Left forelimb (tissue), 1 donor: ENCODE measurements at places on chromosomes 12 and 14.

DNA sequence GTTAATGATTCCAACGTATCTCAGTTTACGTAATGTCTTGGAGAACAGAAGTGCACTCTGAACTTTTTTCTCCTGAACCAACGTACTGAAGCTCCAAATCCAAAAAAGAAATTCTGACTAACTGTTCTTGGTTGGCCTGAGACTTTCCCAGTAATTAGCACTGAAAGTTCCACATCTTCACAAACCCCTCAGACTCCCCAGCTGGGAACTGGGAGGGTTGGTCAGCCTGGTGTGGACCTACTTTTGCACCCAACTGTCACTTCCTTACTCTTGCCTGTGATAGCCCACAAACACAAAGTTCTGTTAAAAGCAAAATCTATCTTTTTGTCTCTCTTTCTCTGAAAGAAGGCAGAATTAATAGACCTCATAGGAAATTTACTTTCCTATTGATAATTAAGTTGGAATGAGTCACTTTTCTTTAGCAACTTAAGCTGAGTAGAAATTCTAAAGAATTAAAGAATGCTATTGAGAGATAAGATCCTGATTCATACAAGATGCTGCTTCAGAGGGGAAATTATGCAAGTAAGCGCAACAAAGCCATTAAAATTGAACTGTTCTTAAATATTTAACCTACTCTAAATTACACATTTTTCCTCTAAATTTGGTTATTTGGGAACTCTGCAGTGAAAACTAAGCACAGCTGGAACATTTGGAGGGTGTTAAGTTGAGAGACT is 155.0 kb downstream of the EPS8 start:
- no peak for DNase-seq

DNA sequence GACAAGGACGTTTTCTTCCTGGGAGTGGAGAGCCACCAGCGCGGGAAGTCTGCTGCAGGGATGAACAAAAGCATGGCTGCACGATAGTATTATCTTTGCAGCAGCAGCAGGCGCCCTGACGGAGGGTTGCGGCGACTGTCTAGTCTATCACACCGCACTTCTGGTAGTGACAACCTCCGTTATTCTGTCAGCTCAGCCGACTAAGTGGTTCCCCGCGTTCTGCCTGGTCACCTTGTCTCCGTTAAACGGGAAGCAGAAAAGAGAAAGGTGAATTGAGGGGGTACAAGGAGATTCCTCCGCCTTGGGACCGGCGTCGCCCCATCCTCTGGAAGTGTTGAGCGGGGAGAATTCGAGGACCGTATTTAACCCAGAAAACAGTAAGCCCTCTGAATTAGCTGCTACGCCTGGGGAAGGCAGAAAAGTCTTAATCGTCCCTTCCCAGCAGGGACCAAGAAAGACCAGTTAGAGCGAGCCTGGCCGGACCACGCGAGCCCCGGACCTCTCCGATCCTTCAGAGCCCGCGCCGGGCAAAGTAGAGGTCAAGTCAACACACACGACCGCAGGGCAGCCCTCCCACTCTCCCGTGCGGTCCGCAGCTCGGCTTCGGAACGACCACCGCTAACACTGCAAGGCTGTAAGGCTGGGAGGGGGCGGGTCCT is 536 bp upstream of the DAAM1 start:
- DNase-seq, result no peak

DNA sequence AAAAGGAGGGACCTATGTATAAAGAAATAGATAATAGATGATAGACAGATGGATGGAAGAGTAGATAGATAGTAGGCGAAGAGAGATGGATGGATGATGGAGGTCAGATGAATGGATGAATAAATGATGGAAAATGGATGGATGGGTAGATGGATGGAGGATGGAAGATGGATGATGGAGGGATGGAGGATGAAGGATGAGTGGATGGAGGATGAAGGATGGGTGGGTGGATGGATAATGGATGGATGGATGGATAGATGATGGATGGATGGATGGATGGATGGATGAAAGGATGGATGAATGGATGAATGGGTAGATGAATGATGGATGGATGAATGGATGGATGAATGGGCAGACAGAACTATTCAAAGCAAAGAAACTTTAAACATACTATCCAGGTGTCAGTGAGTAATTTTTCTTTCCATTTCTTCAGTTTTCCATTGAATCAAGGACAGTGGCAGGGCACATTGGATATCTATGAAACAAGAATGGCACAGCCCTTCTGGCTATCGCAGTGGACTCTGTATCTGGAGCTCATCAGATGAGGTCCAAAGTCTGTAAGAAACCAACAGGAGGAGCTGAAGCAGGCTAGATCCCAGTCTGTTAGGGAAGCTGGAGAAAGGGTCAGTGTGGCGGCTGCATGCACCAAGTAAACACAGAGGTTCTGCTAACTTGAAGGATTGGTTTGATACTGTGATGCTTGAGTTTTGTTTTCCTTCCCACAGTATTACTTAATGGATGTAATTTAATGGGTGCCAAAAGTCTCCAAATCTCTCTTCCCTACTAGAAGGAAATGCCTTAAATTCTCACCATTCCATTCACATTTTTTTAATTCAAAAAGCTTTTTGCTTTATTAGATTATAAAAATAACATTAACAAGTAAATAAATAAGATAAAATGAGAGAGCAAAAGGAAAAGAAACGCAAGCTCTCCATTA is 18.1 kb upstream of the MED13L start:
- DNase-seq, result no peak

GRCh38 chr12:120223458-120224303 is 22.8 kb upstream of the RPLP0 start:
- no peak for DNase-seq

GRCh38 chr12:5017638-5018348 is 25.9 kb upstream of the KCNA5 start:
- no peak for DNase-seq

- DNase-seq, result no peak
Measured at GRCh38 chr12:27179400-27180214, 64.5 kb upstream of the STK38L start.

- DNase-seq, result peak; percentile 83
Measured at GRCh38 chr14:21024585-21025370, at the start of gene NDRG2. NDRG2 (minus strand) TSS chr14:21025061; CDS start chr14:21023315, 1,746 bp downstream.

GRCh38 chr12:117674313-117674712 is 294.5 kb downstream of the KSR2 start:
- DNase-seq, result no peak

DNA sequence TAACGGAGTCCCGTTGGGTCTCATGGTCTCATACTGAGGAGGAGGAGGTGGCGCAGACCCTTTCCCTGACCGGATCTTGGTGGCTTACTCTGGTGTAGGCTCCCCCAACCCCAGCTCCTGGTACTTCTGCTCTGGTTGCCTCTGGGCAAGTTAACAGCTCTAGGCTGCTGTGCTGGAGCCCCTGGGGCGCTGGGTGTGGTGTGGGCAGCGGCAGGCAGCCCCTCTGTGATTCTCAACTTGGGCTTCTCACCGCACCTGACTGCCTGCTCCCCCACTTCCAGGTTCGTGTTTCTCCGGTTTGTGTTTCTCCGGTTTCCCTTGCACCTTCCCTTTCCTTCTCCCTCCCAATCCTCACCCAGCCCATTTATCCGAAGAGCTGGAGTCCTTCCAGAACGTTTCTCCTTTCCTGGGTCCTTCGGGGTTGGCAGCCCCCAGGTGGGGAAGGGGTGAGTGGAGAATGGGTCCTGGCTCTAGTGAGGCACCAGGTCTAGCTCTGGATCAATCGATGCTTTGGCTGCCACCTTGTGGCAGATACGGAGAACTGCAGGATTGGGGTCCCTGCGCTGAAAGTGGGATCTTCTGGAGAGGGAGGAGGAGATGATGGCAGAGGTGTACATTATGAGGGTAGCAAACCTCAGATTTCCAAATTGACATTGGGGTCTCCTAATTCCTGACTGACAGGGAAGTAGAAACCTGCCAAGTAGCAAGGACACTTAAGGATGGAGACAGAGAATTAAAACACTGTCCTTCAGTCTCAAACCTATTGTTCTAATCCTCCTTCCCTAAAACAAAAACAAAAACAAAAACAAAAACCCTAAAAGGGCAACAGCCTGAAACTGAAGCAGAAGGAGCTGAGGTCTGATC is 8.3 kb downstream of the CISTR start:
- peak; percentile 59 for DNase-seq

DNA sequence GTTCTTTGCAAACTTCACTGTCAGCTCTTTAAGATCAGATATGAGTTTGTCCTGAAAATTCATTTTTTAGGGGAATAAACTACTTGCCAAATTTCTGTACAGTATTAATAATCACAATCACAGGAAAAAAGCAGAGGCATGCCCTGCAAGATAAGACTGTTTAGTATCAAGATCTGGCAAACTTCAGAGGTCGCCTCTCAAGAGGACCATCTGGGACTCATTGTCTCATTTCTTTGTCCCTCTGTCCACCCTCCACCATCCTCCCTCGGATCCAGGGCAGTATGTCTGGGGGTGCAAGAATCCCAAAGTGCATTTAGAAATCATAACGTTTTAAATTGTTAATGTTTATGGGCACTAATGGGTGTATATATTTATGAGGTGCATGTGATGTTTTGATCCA is 232.4 kb upstream of the FKBP4 start:
- no peak for DNase-seq

DNA sequence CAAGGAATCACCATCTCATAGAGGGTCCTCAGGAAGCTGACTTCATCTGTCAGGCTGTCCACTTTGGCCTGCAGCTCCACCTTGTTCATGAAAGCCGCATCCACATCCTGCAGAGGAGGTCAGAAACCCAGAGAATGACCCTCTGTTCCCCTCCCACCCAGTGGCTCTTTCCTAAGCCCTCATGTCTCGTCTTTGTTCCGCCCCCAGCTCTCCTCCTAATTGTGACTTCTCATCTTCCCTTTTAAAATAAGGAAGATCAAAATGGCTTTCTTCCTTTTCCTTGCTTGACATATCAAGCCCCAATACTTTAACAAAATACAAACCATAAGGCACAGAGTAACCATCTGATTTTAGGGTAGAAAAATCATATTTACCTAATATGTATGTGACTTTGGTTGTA is 4.4 kb downstream of the KRT76 start:
- DNase-seq, result peak; percentile 3

GRCh38 chr12:11745113-11745512 is 95.6 kb downstream of the ETV6 start:
- DNase-seq, result no peak

DNA sequence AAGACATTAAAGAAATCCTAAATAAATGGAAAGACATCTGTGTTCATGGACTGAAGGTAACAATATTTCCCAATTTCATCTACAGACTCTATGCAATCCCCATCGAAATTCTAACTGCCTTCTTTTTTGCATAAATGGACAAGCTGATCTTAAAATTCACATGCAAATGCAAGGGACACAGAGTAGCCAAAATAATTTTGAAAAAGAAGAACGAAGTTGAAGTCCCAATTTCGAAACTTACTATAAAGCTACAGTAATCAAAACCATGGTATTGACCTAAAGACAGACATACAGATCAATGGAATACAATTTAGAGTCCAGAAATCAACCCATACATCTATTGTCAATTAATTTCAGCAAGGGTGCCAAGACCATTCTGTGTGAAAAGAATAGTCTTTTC is 16.4 kb upstream of the CD27 start:
- no peak for DNase-seq

GRCh38 chr14:77976591-77976990 is 176.7 kb downstream of the ADCK1 start:
- DNase-seq, result no peak

GRCh38 chr12:114588061-114588460 is 95.9 kb downstream of the TBX3 start:
- no peak for DNase-seq

- DNase-seq, result no peak
Measured at GRCh38 chr12:4471256-4471655, 25.6 kb upstream of the FGF6 start.

GRCh38 chr14:39369029-39369428 is 63.2 kb downstream of the FBXO33 start:
- no peak for DNase-seq

- no peak for DNase-seq
Measured at GRCh38 chr12:45354399-45354798, 138.5 kb downstream of the ANO6 start.

GRCh38 chr12:63224396-63224795 is 73.4 kb upstream of the AVPR1A start:
- DNase-seq, result no peak

DNA sequence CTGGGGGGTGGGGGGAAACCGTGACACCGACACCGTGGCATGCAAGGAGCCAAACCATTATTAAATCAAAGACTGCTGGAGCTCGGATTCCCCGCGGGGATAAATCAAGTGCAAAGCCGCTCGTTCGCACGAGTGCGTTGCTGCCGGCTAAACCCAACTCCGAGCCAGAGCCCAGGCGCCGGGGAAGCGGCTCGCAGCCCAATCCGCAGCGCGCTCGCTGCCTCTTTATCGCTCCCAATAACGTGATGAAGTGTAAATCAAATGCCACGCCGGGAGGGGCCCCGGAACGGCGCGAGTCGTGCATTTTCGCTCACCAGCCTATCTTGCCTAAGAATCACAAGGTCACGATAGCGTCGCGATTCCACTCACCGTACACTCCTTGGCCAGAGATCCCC is 1.3 kb downstream of the MDGA2 start:
- DNase-seq, result no peak

GRCh38 chr14:81018251-81018650 is 62.8 kb downstream of the TSHR start:
- DNase-seq, result no peak

DNA sequence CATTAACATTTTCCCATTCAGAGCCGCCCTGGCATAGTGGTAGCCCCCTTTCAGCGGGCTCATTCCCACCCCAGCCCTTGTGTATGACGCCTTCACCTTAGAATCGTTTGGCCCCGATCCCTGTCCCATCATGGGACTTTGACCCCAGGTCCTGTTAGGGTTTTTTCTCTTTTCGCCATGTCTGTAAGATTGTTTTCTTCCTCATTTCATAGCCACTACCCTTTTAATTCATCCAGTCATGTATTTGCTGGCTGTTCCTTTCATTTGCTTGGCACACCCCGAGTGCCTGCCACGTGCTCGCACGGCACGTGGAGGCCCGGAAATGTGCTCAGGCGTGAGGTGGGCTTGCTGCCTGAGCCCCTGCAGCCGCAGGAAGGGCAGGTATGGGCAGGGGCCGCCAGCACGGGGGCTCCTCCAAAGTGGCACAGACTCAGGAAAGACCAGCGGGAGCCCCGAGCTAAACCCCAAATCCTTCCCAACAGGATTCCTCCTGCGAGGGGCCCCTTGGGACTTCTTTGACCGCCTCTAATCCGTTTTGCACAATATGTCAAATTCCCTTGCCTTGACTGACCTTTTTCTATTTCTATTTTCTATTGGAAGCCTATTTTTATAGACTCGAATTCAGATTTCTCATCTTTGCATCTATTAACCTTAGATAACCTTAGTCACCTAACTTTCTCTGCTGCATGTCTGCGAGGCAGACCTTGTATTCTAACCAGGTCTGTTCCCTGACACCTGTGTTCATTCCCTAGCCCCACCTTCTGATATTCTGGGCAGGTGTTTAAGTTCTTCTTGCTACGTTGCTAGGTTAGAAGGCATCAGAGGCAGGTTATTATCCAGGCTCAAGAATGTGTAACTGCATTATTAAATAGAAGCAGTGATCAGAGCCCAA is 114.8 kb downstream of the EML1 start:
- DNase-seq, result no peak

- DNase-seq, result no peak
Measured at GRCh38 chr12:56151672-56152131, 685 bp upstream of the MYL6B start.
